ENCODE measurements at places on chromosomes 3 and 15.

GRCh38 chr15:80870366-80870765, 91.2 kb downstream of the CEMIP start:
- DNase-seq: no peak

- no peak for DNase-seq
These were observed 36.3 kb upstream of the GOLGA8J start for GRCh38 chr15:30046430-30046829.

- DNase-seq: no peak
These were observed 31.7 kb downstream of the PLSCR4 start for GRCh38 chr3:146218880-146219866.

DNA sequence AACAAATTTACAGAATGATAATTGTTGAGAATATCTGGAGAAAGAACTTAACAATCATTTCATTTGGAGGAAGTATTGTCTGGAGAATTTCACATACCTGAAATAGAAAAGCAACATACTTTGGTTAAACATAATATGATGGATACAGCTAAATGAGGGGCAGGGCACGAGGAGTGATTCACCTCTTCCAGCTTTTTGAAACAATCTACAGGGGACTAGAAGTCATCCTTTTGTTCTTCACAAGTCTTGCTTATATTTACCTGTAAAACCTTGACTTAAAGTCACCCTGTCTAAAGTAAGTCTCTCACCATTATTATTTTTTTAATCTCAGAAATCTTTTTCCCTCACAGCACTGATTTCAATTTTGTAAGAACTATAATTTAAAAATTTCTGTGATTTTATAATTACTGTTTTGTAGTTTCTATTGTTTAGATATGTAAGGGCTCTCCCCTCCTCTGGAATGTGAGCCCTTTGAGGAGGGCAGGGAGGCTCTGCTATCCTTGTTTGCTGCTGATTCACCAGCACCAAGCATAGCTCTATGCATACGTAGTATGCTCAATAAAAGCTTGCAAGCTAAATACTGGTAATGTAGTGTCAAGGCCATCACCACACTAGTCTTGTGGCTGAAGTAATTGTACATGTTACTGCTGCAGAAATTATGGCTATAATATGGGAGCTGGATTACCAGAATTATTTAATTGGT, 193.9 kb upstream of the THRB start:
- no peak for DNase-seq

- DNase-seq: no peak
These were observed 12.2 kb downstream of the PRC1 start for GRCh38 chr15:90982135-90982534.

DNA sequence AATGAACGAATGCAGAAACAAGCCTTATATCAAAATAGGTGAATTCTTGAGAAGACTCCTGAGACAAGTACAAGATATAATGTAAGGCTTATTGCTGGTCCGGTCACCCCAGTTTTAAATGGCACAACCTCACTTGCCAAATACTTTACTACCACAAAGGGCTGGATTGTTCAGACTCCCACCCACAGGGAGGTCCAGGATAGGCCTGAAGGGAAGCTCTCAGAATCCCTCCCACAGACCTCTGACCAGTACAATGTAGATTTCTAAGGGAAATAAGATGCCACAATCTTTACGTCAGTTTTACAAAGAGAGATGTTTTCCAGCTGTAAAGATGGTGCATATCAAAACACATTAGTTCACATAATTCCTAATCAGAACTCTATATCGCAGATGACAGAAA, 577.7 kb upstream of the ADAMTS9 start:
- DNase-seq: no peak

DNA sequence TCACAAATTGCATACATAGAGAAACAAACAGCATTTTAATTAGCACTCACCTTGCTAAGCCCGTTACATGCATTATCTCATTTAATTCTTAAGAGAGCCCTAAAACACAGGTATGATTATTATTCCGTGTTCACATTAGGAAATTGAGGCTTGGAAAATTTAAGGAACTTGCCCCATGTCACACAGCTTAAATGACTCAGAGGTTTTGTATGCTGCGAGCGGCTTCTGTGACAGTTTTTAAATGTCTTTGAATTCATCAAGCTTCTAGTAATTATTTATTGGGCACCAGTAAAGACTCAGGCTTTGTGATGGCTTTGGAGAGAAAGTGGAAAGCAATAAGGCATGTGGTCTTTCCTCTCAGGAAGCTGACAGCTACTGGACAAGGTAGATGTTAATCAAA, 166.7 kb upstream of the THBS1 start:
- no peak for DNase-seq

GRCh38 chr3:160612386-160613075, 47.2 kb upstream of the KPNA4 start:
- no peak for DNase-seq

DNA sequence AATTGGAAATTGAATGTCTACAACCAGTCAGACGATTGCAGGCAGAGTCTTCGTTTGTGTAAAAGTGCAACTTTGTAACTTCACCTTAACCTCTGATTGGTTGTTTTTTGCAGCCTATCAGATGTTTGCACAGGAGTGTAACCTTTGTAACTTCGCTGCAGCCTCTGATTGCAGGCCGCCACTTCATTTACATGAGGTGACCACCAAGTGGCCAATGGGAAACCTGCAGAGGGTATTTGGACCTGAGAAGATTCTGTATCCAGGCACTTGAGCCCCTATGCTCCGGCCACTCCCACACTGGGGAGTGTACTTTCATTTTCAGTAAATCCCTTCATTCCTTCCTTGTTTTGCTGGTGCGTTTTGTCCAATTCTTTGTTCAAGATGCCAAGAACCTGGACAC, 68.1 kb upstream of the PFN2 start:
- DNase-seq: no peak

DNA sequence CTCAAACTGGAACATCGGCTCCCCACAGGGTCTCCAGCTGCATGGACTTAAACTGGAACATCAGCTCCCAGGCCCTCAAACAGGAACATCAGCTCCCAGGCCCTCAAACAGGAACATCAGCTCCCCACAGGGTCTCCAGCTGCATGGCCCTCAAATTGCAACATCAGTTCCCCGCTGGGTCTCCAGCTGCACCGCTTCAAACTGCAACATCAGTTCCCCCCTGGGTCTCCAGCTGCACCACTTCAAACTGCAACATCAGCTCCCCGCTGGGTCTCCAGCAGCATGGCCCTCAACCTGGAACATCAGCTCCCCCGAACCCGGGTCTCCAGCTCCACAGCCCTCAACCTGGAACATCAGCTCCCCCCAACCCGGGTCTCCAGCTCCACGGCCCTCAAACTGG, 82.0 kb downstream of the TFRC start:
- DNase-seq: no peak

GRCh38 chr3:17132286-17133115, 247.7 kb downstream of the PLCL2 start:
- DNase-seq: no peak

GRCh38 chr15:71758711-71759110, 51.6 kb upstream of the NR2E3 start:
- DNase-seq: no peak

DNA sequence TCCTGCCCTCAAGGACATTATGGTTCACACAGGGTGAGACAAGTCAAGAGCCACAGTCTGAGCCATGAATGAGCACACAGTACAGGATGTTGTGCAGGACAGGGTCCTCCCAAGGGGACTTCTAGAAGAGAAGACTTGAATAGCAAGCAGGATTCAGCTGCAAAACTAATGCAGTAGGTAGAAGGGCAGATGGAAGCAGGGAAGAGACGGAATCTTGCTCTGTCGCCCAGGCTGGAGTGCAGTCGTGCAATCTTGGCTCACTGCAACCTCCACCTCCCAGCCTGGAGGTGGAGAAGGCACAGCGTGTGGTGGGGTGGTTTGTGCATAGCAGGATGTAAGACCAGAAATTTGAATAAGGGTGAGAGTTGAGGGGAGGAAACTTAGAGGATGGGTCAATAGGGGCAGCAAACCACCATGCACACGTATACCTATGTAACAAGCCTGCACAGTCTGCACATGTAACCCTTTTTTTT, 8.0 kb downstream of the BCL2L10 start:
- no peak for DNase-seq

- DNase-seq: no peak
These were observed 9.4 kb upstream of the RPL24 start for GRCh38 chr3:101695779-101696372.

All from fibroblast of skin of left quadriceps (primary cell).